ENCODE measurements at places on chromosomes 12 and 14.

DNA sequence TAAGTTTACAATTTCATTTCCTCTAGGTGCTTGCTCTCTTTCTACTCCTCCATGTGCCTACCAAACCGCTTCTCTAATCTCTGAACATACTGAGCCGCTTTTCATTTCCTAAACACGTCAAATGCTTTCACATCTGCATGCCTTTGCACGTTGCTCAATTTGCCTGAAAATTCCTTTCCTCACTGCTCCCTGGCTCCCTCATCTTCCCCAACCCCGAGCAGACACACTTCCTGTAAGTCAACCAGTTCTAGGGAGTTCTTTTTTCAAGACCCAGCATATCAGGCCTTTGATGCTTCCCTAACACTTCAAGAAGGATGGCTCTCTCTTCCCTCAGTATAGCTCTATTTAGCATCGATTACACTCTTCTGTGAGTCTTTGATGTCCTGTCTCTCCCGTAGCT lies 50.3 kb downstream of the LMO3 start:
- no peak for DNase-seq

DNA sequence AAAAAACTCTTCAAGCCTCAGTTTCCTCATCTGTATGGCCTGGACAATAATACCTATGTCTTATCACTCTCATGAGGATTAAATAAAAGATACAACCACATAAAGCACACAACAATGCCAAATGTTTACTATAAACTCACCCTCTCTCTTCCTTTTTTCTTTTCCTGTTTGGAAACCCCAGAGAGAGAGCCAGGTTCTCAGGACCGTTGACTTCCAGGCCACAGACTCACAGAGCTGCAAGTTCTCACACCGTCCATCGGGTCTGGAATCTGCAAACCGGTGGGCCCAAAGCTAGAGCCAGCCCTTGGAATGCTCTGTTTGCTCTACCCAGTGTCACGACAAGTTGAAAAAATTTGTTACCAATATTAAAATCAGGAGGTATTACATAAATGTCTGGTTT lies 4.6 kb upstream of the CD4 start:
- no peak for DNase-seq

DNA sequence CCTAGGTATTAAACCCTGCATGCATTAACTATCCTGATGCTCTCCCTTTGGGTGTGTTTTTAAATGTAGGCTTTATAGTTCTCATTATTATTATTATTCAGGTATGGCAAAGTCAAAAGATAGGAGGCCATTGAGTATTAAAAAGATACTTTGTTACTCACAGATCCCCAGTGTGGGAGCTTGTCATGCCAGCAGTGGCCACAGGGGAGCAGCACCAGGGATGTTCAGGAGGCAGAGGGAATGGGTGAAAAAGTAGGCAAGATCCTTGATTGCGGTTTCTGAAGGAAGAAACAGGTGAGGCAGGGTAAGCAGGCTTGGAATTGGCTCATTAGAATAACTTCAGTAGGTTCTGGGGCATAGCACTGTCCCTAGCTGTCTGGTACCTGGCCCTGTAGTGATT lies 382.2 kb downstream of the MED13L start:
- no peak for DNase-seq

- no peak for DNase-seq
These were observed 30.5 kb downstream of the PRKD1 start for GRCh38 chr14:29897181-29897580.

- DNase-seq, result peak; percentile 52
These were observed 1176.7 kb upstream of the SEL1L start for GRCh38 chr14:82710267-82710841.

GRCh38 chr12:89468648-89469326 lies 55.8 kb downstream of the GALNT4 start:
- DNase-seq, result no peak

DNA sequence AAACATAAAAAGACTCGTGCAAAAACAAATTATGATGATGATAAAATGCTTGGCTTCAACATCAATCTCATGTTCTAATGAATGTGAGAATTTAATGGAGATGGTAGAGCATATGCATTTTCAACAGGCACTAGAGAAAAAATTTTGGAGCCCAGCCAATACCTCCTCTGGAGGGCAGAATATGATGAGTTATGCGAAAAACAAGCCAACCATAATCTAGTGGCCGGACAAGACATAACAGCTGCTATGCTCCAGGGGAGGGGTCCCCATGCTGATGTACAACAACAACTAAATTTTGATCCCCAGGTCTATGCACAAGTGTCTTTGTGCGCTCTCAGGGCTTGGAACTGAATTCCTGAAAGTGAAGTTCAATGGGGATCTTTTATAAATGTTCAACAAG lies 1197.5 kb downstream of the LRFN5 start:
- DNase-seq, result no peak

GRCh38 chr12:76037130-76038103 lies 5.8 kb upstream of the PHLDA1 start:
- peak; percentile 55 for DNase-seq

- no peak for DNase-seq
These were observed 25.3 kb downstream of the MUCL1 start for GRCh38 chr12:54879579-54879978.

DNA sequence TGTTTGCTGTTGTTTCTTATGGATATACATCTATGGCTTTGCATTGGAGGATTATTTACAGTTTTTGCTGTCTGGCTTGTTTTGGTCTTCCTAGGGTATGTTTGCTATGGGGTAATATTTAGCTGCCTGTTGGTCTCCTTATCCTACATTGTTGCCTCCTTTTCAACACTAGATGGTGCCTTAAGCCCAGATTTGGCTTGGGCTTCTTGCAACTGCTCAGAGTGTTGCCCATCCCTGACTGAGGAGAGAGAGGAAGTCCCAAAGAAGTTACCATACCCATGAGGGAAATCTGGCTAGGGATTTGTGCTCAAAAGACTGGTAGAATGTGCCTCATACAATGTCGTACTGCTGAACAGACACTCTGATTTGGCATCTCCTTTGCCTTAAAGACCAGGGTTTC lies 94.6 kb upstream of the MUCL1 start:
- no peak for DNase-seq

DNA sequence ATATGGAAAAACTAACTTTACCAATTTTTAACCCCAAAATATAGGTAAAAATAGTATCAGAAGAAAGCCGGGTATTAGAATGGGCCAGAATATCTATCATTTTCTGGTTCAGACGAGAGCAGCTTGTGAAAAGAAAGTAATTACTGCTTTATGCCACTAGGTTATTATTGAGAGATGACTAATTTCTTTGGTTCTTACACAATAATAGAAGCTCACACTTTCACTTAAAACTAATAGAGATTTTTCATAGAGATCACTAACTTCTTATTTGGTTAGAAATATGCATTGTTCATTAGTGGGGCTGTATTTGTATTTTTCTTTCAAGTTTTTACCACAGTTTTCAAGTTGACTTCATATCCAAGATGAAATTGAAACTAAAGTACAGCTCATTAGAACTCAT lies 1241.2 kb upstream of the FLRT2 start:
- DNase-seq, result no peak

DNA sequence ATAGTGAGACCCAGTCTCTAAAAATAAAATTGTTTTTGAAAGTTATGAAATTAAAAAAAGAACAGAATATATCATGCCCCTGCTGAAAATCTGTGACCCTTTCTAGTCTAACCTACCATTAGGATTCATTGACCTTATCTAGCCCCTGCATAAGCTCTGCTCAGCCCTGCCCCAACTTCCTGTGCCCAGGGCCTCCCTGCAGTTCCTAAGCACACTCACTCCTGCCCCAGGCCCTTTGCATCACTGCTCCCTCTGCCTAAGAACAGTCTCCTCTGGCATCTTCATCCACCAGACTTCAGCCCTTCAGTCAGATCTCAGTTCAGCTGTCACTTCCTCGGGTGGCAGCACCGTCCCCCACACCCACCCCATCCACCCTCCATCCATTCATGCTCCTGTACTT lies 55.4 kb downstream of the SCARB1 start:
- no peak for DNase-seq

GRCh38 chr14:50237427-50237826 lies 6.0 kb upstream of the SOS2 start:
- no peak for DNase-seq

DNA sequence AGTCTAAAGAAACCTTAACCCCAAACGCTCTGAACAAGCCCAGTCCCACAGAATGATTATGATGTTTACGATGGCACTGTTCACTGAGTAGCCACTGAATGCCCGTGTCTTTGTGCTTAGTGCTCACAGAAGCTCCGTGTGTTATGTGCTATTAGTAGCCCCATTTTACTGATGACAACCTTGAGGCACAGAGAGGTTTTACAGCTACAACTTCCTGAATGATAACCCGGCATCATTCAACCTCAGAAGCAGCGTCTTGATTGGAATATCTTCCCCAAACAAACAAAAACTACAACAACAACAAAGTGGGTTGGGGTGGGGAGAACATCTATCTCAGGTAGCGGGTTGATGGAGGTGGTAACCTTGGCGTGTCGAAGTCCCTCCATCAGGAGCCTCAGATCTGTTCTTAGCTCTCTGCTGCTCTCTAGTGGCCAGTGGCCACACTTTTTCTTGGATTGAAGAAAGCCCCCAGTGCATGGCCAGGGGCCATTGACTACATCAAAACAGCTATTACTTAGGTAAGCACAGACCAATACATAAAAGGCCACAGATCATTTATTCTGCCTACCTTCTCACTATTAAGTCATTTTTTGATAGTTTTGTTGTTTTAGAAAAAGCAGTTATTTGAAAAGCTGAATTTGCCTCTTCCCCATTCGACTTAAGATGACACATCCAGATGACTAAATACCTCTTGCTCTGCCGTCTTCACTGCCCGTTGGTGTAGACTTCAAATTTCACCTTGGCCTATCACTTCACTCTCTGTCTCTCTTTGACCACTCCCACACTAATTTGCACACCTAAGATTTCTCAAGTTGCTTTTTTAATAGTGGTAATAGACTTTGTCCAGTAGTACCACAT lies 376.9 kb downstream of the GALC start:
- DNase-seq, result peak; percentile 43

GRCh38 chr12:122729583-122730214 lies 945 bp downstream of the HCAR1 start:
- DNase-seq, result no peak

DNA sequence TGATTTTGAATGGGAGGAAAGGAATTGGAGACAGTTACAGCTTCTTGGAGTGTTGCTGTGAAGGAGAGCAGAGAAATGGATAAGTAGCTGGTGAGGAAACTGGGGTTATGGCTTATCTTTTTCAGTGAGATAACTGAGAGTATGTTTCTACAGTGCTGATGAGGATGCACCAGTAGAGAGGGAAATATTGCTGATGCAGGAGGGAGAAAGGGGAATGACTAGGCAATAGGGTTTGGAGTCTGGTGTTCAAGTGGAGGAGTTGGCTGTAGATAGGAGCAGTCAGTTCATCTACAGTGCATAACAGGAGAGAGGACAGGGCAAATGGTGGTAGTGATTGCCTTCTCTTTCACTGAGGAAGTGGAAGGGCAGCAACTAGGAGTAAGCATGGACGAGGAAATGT lies 33.0 kb downstream of the SPATS2 start:
- DNase-seq, result no peak

- DNase-seq, result no peak
These were observed 397 bp downstream of the SERPINA1 start for GRCh38 chr14:94388027-94388383.
